Suprapubic skin (tissue), 4 donors: ENCODE measurements at places on chromosomes 1 and 21. TPM values are rescaled to one million over a fixed set of nuclear protein-coding genes. Genes with fewer than 3 reads are reported as not detected.

DNA sequence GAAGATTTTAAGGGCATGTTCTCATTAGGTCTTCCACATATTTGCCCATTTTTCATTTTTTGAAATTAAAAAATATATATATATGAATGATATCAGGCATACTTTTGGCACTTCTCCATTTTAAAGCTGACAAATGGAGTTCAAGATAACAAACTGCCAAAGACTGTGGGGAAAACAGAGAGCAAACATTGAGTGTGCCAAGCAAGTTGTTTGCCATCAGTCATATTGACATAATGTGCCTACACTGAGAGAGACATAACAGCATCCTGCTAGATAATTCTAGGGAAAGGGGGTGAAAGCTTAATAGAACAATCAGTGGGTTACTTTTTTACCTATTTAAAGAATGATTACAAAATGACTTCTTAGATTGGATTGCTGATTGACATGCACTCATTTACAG lies 529.4 kb upstream of the CXADR start:
- no peaks in the 10 kb centered on the region for H3K27me3 ChIP-seq
- no peak overlapping the region for H3K4me3 ChIP-seq
- no peak overlapping the region for H3K27ac ChIP-seq
- H3K36me3 ChIP-seq = no peaks in the 10 kb centered on the region

DNA sequence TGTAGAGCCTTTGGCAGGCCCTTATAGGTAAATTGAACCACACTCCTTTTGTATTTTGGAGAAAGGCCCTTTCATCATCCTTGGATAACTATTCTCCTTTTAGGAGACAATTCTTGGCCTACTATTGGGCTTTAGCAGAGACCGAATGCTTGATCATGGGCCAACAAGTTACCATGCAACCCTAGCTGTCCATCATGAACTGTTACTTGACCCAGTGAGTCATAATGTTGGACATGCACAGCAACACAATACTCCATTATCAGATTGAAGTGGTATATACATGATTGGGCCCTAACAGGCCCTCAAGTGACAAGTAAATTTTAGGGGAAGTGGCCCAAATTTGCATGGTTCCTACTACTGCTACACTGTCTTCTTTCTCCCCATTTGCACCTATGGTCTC lies 84.4 kb downstream of the CATSPERE start:
- H3K27me3 ChIP-seq = no peaks in the 10 kb centered on the region
- no peak overlapping the region for H3K27ac ChIP-seq
- no peak overlapping the region for H3K4me3 ChIP-seq

DNA sequence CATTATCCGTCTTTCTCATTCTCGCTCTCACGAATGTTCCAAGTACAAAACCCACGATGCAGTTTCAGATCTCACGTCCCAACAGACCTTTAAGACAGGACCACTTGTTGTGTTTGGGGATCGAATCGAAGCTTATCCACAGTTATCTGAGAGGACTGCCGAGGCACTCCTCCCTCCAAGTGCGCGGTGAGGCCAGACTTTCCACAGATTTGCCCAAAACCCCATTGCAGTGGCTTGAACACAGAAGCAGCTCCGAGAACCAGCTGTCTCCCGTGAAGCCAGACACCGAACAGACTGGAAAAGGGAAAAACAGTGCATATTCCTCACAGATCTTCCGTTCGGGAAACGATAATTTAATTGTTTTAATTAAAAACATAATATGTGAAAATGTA lies 46.5 kb upstream of the COL6A2 start:
- H3K4me1 ChIP-seq = peaks cover 54% of the 10 kb centered on the region
- H3K4me3 ChIP-seq = no peak overlapping the region
- peaks cover 4% of the 10 kb centered on the region for H3K27me3 ChIP-seq
- H3K36me3 ChIP-seq = no peaks in the 10 kb centered on the region
- DNase-seq = no peak

GRCh38 chr1:2587860-2588571 lies 1.4 kb downstream of the PRXL2B start:
- H3K27me3 ChIP-seq = no peaks in the 10 kb centered on the region
- peaks cover 41% of the 10 kb centered on the region for H3K4me1 ChIP-seq
- DNase-seq = no peak
- H3K36me3 ChIP-seq = no peaks in the 10 kb centered on the region
- H3K4me3 ChIP-seq = peak overlapping the region; percentile 83
- H3K27ac ChIP-seq = no peak overlapping the region

The GPR153 gene
- 5.6 TPM for total RNA-seq

The BACE2 gene
- 59.4 TPM for total RNA-seq

- no peaks in the 10 kb centered on the region for H3K27me3 ChIP-seq
- H3K4me1 ChIP-seq = no peaks in the 10 kb centered on the region
- H3K27ac ChIP-seq = no peak overlapping the region
- no peak overlapping the region for H3K4me3 ChIP-seq
Observed at GRCh38 chr1:152225678-152226077, 1.7 kb upstream of the HRNR start.

- peak overlapping the region; percentile 96 for H3K27ac ChIP-seq
- no peaks in the 10 kb centered on the region for H3K27me3 ChIP-seq
- peaks cover 34% of the 10 kb centered on the region for H3K4me1 ChIP-seq
- H3K36me3 ChIP-seq = peaks cover 26% of the 10 kb centered on the region
Observed at GRCh38 chr1:40258445-40258769, 371 bp downstream of the ZMPSTE24 start.

The SPATA45 gene
- not detected for total RNA-seq

- DNase-seq = no peak
- no peak overlapping the region for H3K27ac ChIP-seq
- no peaks in the 10 kb centered on the region for H3K27me3 ChIP-seq
- H3K4me3 ChIP-seq = no peak overlapping the region
Observed at GRCh38 chr1:202750024-202750423, 39.8 kb upstream of the SYT2 start.

DNA sequence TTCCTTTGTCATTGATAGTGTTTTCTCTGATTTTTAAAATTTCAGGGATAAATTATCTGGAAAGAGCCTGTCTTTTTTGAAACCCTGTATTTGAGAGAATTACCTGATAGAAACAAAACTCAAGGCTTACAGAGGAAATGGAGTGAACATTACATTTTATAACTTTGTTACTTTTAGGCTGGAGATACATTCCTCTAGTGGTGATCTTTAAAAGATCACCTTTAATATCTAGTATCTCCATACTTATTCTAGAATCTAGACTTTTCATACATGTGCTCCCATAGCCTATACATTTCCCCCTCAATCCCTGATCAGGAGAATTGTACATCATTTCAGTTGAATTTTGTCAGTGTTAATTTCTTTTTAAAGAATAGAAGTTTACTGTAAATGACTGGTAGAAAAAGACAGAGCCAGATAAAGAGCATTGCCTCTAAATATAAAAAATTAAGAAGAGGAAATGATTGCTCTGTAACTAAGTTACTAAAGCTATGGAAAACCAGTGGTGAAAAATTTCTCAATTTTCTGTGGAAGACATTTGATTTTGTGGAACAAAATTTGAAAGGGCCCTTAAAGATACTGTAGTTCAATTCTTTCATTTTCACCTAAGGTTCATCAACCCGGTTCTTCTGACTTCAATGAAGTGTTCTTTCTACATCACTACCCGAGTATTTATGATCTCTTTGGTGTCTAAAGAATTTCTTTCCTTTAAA lies 33.7 kb downstream of the RASAL2 start:
- no peak overlapping the region for H3K4me3 ChIP-seq
- DNase-seq = no peak
- peaks cover 20% of the 10 kb centered on the region for H3K4me1 ChIP-seq
- no peaks in the 10 kb centered on the region for H3K27me3 ChIP-seq
- no peak overlapping the region for H3K27ac ChIP-seq

DNA sequence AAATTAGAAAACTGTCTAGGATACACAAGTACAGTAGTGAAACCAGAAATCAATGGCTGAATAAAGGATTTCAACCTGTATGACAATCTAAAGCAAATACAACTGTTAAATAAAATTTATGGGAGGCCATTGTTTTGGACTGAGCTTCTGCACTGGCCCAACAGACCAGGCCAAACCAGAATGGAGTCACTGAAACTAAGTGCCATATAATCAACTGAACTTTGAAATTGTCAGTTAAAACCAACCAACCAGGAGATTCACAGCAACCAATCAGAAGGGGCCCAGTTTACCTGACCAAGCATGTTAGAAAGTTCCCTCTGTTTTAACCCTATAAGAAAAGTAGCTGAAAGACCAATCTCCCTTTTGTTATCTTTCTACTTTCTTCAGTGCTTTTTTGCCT lies 30.5 kb upstream of the SOAT1 start:
- no peaks in the 10 kb centered on the region for H3K4me1 ChIP-seq
- H3K27ac ChIP-seq = no peak overlapping the region
- no peak for DNase-seq
- no peak overlapping the region for H3K4me3 ChIP-seq
- H3K27me3 ChIP-seq = no peaks in the 10 kb centered on the region

- no peak overlapping the region for H3K4me3 ChIP-seq
- no peak for DNase-seq
- H3K27ac ChIP-seq = no peak overlapping the region
- no peaks in the 10 kb centered on the region for H3K27me3 ChIP-seq
- H3K4me1 ChIP-seq = no peaks in the 10 kb centered on the region
- no peaks in the 10 kb centered on the region for H3K36me3 ChIP-seq
Observed at GRCh38 chr1:102472520-102472919, 475.8 kb upstream of the OLFM3 start.

The HMCN1 gene
- total RNA-seq = 2.2 TPM

- no peak overlapping the region for H3K4me3 ChIP-seq
- H3K27me3 ChIP-seq = no peaks in the 10 kb centered on the region
- H3K27ac ChIP-seq = no peak overlapping the region
- H3K4me1 ChIP-seq = no peaks in the 10 kb centered on the region
- no peaks in the 10 kb centered on the region for H3K36me3 ChIP-seq
Observed at GRCh38 chr1:235567812-235568503, 63.7 kb upstream of the B3GALNT2 start.

The AMPD1 gene
- total RNA-seq = not detected

The LEPROT gene
- total RNA-seq = 52.4 TPM

DNA sequence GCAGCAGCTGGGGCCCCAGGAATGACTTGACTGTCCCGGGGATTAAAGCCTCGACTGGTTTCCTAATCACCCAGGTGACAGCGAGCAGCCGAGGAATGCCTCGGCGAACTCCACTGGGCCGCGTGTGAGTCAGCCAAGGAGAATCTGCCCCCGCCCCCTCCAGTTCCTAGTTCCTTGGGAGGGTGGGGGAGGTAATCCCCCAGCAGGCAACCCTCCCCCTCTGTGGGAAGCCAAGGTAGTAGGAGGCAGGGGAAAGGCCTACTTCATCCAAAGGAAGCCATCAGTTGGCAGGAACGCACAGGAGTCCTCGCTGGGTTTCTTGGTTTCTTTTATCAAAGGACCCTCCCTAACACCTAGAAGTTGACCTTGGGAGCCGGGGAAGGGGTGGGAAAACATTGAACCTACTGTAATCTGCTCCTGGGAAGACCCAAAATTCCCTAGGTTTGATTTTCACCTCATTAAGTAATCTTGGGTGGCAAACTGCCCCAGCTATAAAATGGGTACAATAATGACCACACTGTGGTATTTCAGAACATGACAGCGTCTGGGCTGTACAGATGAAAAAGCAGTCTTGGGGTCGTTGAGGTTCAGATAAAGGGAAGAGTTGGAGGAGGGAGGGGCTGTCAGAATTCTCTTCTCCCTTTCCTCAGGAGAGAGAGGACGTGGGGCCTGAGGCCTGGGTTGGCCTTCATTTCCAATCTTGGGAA lies 1.4 kb downstream of the TENT5B start:
- H3K27ac ChIP-seq = peak overlapping the region; percentile 93
- H3K27me3 ChIP-seq = no peaks in the 10 kb centered on the region
- H3K36me3 ChIP-seq = peaks cover 2% of the 10 kb centered on the region
- H3K4me3 ChIP-seq = peak overlapping the region; percentile 68
- H3K4me1 ChIP-seq = peaks cover 50% of the 10 kb centered on the region
- no peak for DNase-seq

GRCh38 chr1:218848009-218848408 lies 325.7 kb upstream of the LYPLAL1 start:
- H3K36me3 ChIP-seq = no peaks in the 10 kb centered on the region
- no peak for DNase-seq
- H3K4me3 ChIP-seq = no peak overlapping the region
- no peaks in the 10 kb centered on the region for H3K27me3 ChIP-seq

DNA sequence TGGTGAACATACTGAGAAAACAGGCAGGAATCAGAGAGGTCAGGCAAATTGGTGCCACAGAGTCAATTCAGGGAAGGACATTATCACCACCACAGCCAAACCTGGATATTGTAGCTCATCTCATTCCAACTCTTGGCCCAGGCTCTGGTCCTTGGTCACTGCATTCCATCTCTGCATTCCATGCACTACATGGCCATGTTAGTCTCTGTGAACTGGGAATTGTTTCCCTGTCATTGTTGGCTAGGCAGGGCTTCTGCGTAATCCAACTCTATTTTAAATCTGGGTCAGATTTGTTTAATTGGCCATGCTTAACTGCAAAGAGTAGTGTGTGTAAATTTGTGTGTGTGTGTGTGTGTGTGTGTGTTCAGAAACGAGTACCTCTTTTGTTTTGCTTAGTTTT lies 837.6 kb upstream of the ADAMTS5 start:
- no peak overlapping the region for H3K27ac ChIP-seq
- no peaks in the 10 kb centered on the region for H3K27me3 ChIP-seq
- no peaks in the 10 kb centered on the region for H3K36me3 ChIP-seq
- H3K4me1 ChIP-seq = no peaks in the 10 kb centered on the region
- no peak for DNase-seq

GRCh38 chr1:107433068-107433467 lies 292.2 kb downstream of the NTNG1 start:
- no peak overlapping the region for H3K4me3 ChIP-seq
- H3K36me3 ChIP-seq = no peaks in the 10 kb centered on the region
- no peak for DNase-seq
- no peak overlapping the region for H3K27ac ChIP-seq
- H3K27me3 ChIP-seq = no peaks in the 10 kb centered on the region

The OSCP1 gene
- total RNA-seq = 11.5 TPM

DNA sequence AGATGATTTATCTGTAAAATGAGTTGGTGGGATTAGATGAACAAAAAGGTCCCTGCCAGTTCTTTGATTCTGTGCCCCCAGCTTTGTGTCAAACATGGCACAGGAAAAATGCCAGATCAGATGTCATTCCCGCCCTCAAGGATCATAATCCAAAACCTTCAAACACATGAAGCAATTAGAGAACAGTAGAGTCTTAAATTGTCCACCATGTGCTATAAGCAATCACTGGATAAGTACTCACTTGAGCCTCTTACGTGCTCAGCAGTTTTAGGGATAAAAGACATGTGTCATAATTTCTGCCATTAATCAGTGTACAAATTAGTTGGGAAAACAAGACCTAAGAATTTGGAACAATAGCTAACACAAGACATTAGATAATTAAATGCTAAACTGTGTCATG lies 15.4 kb upstream of the KIAA0040 start:
- no peak for DNase-seq
- H3K27ac ChIP-seq = no peak overlapping the region
- H3K4me3 ChIP-seq = no peak overlapping the region

GRCh38 chr1:31637915-31638673 lies 6.6 kb downstream of the PEF1 start:
- H3K27me3 ChIP-seq = no peaks in the 10 kb centered on the region
- H3K36me3 ChIP-seq = peaks cover 12% of the 10 kb centered on the region
- peaks cover 70% of the 10 kb centered on the region for H3K4me1 ChIP-seq
- no peak overlapping the region for H3K4me3 ChIP-seq

The PLA2G4A gene
- total RNA-seq = 13.8 TPM
